ENCODE measurements at places on chromosomes 2 and 18.

GRCh38 chr2:144834363-144834762 lies 314.4 kb upstream of the ZEB2 start:
- DNase-seq, result no peak

GRCh38 chr2:122804494-122804893 lies 1049.0 kb downstream of the TSN start:
- peak; percentile 8 for DNase-seq

- no peak for DNase-seq
These were observed 1137.4 kb upstream of the FAM98A start for GRCh38 chr2:34736482-34736881.

DNA sequence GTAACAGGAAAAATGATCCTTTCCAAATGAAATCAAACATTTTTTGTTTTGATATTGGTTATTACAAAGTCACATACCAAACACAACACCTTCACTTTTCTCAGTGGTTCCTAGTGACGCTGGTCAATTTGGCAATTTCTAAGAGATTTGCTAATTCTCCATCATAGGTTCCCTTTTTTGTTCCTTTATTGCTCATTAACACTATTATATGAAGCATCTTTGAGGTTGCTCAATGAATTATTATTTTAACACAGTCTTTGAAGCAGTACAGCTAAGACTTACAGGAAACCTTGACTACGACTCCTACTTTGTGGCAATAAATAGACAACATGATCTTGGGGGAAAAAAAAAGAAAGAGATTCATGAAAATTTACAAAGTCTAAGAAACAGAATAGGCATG lies 152.2 kb upstream of the VRK2 start:
- no peak for DNase-seq

GRCh38 chr18:42165922-42166513 lies 211.0 kb downstream of the PIK3C3 start:
- DNase-seq, result no peak

DNA sequence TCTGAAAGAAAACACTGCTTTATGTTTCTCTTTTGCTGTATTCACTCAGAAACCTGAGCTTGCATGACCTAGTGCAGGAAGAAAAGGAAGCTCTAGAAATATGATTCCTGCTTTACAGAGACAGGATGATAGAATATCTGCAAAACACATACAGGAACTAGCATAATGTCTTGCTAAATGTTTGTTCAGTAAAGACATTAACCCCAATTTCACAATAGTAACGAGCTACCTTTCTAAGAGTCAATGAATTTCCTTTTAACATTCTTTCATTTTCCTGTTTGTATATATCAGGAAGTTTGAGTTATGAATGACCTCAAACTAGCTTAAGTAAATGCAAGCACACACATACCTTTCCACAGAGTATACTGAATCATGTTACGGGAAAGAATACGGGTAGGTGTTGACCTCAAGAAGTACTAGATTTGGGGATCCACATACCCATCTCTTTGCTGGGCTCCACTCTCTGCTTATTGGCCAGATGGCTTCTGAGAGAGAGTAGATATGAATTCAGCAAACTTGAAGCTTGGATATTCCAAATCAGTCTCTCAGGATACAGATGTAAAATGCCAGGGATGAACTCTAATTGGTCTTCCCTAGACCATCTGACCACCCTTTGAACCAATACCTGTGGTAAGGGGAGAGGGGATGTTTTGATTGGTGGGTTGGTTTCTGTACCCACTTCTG lies 18.2 kb upstream of the ACSL3 start:
- DNase-seq, result peak; percentile 6

DNA sequence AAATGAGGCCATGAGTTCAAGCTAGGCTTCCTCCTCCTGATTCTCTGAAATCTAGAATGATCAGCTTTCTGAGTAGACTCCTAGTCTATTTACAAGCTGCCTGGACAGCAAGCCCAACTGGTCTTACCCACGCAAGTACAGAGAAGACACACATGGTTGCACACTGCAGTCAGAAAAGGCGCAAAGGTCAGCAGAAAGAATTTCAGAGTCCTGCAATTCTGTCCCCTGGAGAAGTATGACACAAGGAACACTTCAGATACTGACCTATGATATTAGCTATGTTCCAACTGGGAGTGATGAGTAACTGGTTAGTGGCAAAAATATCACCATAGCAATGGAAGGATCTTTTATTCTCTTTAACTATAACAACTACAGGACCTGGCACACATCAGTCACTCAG lies 336.1 kb upstream of the PKDCC start:
- DNase-seq, result no peak

- no peak for DNase-seq
These were observed 159.0 kb upstream of the TMEM200C start for GRCh38 chr18:6054256-6054842.

DNA sequence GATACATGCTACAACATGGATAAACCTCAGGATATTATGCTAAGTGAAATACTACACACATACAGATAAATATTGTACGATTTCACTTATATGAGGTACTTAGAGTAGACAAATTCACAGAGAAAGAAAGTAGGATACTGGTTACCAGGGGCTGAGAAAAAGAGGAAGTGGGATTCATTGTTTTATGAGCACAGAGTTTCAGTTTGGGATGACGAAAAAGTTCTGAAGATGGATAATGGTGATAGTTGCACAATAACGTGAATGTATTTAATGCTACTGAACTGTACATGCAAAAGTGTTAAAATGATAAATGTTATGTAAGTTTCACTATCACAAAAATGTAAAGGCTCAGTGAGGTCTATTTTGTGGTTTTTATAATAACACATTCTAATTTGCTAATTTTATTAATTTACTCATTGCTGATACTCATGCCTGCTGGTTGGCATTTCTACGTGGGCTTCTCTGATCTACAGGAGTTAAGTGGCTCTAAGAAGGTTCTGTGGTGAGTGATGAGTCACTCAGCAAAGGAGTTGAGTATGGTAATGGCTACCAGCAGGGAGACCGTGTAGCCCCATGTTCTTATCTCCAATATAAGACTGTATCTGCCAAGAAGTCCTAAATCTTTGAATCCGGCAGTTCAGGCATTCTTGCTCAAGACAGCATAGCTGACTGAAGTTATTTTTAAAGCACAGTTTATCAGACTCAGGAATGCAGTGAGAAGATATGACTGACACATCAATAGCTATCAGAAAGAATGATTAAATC lies 41.1 kb downstream of the UPP2 start:
- DNase-seq, result peak; percentile 31

GRCh38 chr2:45909677-45910191 lies 258.3 kb downstream of the PRKCE start:
- DNase-seq, result no peak

GRCh38 chr2:69946351-69947324 lies 14.8 kb downstream of the ASPRV1 start:
- DNase-seq, result peak; percentile 73

DNA sequence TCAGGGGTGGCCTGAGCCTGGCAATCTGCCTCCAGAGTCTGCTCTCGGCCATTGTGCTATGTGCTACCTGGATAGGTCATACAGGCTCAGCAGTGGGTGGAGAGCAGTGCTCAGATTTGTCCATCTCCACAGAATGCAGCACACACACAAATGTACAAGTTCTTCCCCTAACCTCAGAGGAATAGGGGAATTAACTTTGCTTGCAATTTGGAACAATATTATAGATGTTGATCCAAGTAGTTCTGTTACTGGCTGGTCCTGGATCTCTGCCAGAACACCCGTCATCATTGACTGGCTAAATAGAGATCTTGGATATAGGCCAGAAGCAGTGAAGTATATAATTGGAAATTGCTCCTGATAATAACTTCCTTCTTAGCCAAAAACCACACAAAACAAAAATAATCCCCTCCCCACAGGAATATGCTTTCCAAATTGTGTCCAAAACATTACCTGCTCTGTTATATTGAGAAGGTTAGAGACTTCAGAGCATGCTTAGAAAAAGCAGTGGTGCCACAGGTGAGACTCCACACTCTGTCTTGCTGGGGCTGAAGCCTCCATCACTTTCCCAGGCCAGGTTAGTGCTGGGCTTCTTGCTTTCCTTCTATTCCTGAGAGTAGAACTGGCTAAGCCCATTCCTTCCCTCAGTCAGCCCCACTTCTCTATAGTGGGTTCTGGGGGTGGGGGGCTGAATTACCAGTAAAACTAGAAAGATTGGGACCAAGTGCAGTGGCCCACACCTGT lies 38.8 kb downstream of the NCAPH start:
- peak; percentile 18 for DNase-seq

GRCh38 chr2:159497256-159497655 lies 119.1 kb downstream of the BAZ2B start:
- DNase-seq, result peak; percentile 93

GRCh38 chr2:100126201-100126600 lies 16.2 kb downstream of the AFF3 start:
- DNase-seq, result no peak

GRCh38 chr2:10469955-10470608 lies 22.0 kb upstream of the ODC1 start:
- DNase-seq, result no peak

DNA sequence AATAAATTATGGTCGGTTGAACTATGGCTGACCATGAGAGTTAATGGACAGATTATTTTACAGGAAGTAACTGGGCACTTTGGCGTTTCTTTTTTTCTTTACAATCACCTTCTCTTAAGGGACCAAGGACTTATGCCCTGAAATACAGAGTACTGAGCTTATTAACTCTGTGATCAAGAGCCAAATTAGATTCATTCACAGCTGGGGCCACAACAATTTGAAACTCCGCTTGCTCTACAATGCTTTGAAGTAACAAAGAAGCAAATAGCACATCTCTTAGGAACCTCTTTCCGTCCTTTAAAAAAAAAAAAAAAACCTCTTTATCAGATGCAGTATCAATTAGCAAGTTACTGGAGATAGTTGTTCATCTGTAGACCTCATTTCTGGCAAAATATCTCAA lies 112.0 kb downstream of the LYPD6 start:
- DNase-seq, result no peak
